Stimulated activated CD4-positive, alpha-beta T cell treated with anti-CD3 and anti-CD28 coated beads, Interleukin-4, amount 100 ng/mL, for 4 hours (primary cell): ENCODE measurements at places on chromosomes 11 and 22.

DNA sequence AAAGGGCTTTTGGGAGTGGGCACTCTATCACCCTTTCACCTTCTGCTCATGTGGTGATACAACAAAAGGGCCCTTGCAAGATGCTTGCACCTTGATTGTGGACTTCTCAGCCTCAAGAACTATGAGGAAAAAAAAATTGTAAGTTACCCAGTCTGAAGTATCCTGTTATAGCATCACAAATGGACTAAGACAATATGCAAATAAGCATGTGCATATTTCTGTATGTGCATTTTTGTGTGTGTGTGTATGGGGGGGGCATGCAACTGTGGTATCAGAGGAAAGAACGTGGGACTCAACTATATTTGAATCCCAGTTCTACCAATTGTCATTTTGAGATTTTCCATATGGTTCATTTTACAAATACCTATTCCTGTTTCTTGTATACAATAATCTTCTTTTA, 10.9 kb downstream of the JRKL start:
- DNase-seq: no peak

DNA sequence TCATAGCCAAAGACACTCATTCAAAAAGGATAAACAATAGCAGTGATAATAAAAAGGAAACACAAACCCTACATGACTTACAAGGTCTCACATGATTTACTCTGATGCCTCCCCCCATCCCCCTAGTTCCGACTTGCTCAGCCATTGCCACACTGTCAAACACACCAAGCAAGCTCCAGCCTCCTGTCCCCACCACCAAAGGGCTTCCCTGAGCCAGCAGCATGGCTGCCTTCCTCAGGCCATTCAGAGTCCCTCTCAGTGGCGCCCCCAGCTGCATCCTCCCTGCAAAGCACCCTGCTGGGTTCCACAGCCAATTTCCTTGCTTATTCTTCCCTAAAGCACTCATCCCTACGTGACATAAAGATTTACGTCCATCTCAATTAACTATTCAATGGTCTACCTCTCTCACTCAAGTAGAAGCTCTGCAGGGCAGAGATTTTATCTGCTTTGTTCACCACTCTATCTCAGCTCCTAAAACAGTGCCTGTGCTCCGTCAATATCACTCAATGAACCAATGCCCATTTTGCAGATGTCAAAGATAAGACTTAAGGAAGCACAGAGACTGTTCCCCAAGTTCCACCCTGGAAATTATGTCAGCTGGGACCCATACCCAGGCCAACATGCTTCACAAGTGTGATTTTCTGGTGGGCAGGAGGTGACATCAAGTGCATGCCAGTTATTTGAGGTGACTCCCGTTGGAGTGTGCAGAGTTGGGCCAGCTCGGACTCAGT, 106.9 kb downstream of the SYN3 start:
- DNase-seq: no peak

GRCh38 chr11:69131644-69132300, 24.0 kb upstream of the SMIM38 start:
- DNase-seq: no peak

DNA sequence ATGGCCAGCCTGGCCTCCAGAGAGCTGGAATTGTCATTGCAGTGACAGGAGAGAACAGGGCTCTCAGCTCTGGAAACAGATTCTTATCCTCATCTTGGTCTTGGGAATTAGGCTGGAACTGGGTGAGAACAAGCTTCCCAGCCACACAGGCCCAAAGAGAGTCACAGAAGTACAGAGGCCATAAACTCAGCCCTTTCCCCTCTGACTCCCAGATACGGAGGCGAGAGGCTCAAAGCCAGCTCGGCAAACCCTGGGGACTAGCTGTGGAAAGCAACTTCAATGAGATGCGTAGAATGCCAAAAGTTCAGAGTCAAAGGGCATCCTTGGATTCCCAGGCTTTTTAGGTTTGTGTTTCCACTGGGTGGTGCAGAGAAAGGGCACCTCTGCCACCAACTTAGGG, 14.3 kb upstream of the ABCC8 start:
- DNase-seq: no peak

DNA sequence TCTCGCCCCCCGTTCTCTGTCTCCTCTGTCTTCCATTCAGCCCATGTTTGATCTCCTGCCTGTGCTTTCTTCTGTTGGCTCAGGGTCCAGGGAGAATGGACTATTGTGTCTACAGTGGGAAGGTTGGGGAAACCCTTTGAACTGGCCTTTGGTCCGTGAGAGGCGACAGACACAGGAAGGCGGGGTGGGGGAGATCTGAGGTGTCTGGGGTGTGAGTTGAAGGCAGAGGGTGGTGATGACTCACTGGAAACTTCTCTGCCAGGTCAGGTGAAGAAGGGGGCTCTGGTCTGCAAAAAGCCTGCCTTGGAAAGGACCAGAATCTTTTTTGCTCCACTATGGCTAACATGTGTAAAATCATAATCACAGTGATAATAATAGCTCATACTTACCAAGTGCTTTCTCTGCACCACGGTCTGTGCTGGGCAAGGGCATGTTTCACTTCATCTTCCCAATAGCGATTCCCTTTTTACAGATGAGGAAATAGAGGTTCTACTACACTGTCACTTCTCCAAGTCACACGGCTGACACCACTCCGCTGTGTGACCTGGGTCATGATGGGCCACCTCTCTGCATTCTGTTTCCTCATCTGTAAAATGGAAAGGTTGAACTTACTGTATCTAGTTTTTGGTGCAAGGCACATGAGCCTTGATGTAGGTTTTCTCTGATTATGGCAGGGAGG, 99.8 kb upstream of the ALX4 start:
- DNase-seq: no peak

DNA sequence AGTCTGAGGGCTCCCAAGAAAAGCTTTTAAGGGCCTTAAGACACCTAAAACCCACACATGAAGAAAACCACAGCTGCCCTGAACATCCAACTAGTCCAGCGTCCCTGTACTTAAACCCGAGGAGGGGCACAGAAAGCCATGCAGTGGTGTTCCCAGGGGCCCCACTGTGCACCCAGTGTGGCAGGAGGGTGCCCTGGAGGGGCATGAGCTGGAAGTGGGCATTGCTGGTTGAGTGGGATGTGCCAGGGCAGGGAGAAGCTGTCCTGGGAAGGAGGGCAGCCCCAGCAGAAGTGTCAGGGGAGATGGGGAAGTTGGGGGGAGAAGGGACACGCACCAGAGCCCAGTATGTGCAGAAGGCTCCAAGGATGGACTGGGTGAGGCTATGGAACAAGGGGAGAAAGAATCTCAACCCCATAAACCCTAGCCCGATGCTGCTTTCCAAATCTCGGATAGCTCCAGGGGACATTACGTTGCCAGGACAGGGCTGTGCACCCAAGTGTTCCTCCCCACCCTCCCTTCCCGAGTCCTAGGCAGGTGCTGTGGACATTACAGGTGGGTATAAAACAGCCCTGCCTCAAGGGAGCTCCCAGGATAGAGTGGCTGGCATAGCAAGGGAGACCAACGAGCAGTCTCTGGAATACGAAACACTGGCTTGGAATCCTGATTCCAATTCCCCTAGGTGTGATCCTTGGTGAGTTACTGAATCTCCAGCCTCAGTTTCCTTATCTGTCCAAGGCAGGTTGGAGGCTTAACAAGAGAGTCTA, 44.2 kb downstream of the SHANK2 start:
- no peak for DNase-seq

GRCh38 chr11:115678942-115679341, 174.7 kb upstream of the CADM1 start:
- DNase-seq: no peak

GRCh38 chr11:9826390-9826789, 162.5 kb downstream of the SWAP70 start:
- no peak for DNase-seq

DNA sequence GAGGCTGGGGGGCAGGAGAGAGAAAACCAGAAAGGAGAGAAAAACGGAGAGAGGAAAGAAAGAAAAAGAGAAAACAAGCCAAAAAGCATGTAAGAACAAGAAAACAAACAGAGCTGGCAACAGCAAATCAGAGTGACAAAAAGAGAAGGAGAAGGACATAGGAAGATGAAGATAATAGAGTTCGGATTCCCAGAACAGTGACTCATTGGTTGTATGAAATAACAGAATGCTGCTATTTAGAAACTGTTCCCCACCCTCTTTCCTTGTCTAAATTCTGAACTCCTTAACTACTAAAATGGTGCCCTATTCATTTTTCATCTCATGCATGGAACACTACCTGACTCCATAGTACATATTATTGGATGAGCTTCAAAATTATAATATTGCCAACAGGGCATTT, 317.4 kb downstream of the C11orf87 start:
- DNase-seq: no peak

- DNase-seq: no peak
These were observed 7.7 kb downstream of the RHBDD3 start for GRCh38 chr22:29260031-29260560.

DNA sequence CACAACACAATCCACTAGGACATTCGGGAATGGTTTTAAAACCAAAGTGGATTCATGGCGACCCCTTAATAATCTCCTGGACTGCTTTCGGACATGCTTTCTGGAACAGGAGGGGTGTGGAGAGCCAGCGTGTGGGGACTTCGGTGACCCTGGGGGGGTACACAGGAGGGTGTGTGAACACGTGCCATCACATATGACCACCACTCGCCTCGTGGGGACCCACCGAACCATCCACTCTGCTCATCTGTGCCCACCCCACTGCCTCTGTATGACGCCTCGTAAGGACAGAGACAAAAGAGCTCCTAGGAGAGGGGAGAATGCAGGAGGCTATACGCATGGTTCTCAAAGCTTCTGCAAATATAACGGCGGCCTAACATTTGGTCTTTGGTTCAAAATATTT, 8.9 kb downstream of the LTO1 start:
- no peak for DNase-seq

GRCh38 chr11:93984196-93984567, 37.0 kb upstream of the HEPHL1 start:
- no peak for DNase-seq
